B cell (primary cell): ENCODE measurements at places on chromosomes 11 and 22.

DNA sequence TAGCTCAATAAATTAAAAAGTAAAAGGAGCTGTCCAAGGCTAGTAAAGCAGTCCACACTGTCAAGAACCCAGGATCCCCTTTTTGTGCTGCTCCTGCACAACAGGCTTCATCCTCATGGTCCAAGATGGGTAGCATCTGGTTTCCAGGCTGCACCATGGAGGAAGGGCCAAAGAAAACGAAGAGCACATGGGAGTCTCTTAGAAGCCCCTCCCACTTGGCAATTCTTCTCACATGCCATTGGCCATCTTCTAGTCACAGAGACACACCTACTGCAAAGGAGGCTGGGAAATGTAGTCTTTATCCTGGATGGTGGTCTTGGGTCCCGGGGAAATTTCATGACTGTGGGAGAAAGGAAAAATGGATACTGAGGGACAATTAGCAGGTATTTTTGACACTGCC lies 37.8 kb downstream of the PRR5L start:
- no peak for DNase-seq

GRCh38 chr22:50252082-50253045 lies 1.3 kb upstream of the HDAC10 start:
- peak; percentile 82 for DNase-seq

- DNase-seq, result no peak
Observed at GRCh38 chr11:123576082-123576481, 78.3 kb downstream of the SCN3B start.

- no peak for DNase-seq
Observed at GRCh38 chr11:83815736-83816135, 529.6 kb upstream of the CCDC90B start.

- DNase-seq, result no peak
Observed at GRCh38 chr22:36612458-36612857, 83.5 kb upstream of the EIF3D start.

DNA sequence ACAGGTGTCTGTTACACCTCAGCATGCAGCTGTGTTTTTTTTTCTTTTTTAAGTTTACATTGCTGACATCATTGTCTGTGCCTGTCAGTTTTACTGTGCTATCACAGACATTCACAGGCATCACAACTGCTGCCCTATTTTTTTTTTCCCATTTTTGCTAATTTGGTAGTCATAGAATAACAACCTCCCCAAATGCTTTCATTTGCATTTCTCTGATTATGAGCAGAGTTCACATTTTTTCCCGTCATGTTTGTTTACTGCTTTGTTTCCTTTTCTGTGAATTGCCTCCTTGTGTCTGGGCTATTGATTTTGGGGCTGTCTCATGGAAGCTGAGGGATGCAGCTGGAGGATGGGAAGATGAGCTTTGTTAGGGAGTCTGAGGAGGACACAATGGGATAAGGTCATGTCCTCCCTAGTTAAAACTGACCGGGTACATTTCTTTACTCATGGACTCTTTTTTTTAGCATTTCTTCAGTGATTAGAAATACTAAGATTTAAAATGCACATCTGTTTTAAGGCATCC lies 155.1 kb downstream of the LDLRAD3 start:
- no peak for DNase-seq

DNA sequence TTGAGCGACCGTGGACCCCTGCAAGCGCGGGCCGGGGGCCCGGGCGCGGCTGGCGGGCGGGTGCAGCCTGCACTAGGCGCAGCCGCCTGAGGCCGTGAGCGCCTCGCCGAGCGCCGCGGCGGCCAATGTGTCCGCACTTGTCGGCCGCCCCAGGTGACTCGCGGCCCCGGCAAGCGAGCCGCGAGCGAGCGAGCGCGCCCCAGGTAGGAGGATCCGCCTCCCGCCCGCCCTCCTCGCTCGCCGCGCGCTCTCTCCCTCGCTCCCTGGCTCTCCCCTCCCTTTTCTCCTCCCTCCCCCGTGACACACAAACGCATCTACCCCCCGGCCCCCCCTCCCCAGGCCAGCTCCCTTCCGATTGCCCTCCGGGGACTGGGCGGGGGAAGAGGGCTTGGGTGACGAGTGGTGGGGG lies at the start of gene WNT7B:
TSS of gene WNT7B (minus strand) at position 160 of the 409 bp plus-strand sequence. CDS start 408 bp downstream, outside the sequence.
- DNase-seq, result peak; percentile 46

DNA sequence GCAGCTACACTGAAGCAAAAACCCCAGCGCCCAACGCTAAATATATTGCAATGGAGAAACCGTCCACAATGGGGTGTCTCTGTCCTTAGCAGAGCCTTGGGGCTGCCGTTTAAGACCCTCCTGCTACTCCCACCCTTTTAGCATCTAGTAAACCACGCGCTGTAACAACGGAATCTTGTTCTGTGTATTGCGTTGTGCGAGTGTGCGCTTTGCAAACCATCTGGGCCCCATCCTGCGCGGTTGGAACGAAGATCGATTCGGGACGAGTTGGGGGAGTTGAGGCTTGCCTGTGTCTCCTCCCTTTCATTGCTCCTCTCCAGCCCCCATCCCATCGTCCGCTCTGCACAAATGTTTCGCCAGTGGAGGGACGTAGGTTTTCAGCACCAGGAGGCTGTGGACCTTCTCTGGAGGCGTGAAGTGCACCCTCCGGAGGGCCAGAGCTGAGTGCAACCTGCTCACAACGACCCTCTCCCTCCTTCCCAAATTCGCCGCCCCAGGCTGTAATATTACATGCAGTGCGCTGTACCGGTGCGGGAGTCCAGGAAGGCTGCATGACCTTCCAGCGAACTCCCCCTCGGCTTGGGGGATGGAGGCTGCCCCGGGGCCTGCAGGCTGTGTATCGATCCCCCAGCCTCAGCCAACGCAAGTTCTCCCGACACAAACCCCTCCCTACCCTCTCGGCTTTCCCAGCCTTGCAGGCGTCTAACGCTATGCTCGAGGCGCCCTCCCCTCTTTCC lies 1.6 kb upstream of the KMT2A start:
- peak; percentile 62 for DNase-seq

- no peak for DNase-seq
Observed at GRCh38 chr22:49951986-49952896, 8.3 kb upstream of the PIM3 start.

GRCh38 chr11:60314635-60315321 lies 12.3 kb upstream of the MS4A6E start:
- no peak for DNase-seq

- no peak for DNase-seq
Observed at GRCh38 chr11:85044911-85045310, 582.2 kb downstream of the DLG2 start.

DNA sequence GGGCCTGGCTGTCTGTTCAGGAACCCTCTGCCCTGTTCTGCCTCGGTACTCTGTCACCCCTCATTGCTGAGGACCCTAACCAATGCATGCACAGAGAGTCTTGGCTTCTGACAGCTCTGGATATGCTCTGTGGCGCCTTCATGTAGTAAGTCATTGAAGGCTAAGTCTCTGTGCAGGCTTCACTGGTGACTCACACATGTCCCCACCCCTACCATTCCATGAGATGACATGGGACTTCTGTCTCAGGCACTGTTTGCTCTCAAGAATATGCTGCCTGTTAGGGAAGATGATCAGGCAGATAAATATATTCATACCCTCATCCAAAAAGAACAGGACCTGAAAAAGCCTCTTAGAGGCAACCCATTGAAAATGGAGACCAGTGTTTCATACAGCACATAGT lies 43.6 kb upstream of the HORMAD2 start:
- no peak for DNase-seq

DNA sequence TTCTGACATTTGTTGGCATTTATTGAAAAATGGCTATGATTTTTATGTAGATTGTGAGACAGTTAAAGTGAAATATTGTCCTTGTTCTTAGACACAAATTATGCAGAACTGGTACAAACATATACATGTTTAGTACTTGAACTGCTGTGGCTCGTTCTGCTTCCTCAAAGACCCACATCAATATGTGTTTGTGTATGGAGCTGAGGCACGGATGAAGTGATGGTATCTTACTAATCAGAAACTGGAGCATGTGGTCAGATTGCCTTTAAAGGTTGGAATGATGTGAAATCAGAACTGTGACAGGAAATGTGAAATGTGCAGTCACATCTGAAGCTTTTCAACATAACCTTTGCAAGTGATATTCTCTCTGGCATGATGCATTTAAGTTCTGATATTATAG lies 130.4 kb downstream of the NAV2 start:
- no peak for DNase-seq
